ENCODE measurements at places on chromosomes 3 and 15.

DNA sequence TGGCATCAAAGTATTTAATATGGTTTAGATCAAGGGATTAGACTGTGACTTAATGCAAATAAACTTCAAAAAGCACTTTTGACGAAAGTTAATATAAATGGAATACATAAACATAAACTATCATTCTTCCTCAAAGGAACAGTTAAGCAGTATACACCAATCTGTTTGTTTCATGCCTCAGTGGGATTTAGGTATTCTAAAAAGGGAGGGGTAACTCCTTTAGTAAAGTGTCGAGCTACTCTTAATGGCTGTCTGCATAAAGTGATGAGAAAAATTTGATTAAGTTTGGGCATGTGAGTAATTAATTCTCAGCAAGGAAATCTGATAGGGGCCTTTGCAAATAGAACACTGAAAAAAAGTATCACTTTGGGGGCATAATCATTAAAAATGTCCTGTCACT, 176.9 kb downstream of the FRMD5 start:
- peaks cover 7% of the 10 kb centered on the region for H3K27me3 ChIP-seq
- DNase-seq, result no peak
- no peak overlapping the region for H3K27ac ChIP-seq
- no peak overlapping the region for H3K4me3 ChIP-seq
- H3K4me1 ChIP-seq, result no peaks in the 10 kb centered on the region

DNA sequence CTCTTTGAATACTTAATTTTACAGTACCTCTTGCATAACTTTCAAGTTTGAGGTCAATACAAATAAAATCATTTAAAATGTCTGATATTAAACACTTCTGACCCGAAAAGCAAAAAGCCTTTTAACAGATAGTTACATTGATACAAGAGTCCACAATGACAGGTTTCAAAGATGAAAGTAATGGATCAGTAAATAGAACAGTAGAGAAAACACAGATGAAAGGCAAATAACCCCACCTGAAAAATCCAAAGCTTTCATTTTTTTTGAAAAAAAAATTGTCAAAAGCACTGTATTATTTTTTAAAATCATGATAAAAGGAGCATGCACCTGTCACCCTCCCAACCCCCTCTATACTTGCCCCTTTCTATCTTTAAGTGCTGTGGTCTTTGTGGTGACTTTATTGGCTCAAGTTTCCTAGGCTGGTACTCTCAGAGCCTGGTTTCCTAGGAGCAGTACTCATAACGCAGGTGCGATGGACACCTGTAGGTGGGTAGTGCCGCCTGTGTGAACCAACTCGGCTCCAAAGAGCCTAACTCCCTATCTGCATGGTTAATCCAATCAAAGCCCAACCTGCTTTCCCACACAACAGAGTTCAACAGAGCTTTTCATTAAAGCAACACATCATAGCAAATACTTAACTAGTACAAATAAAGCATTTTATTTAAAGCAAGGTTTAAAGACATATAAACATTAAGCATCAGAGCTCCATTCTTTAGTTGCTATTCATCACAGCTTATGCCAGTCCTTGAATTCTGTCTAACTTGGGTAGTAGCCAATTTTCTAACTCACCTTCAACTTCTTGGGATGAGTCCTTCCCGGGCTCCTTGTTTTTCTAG, 32.2 kb downstream of the LIPC start:
- DNase-seq, result no peak
- H3K36me3 ChIP-seq, result no peaks in the 10 kb centered on the region
- H3K4me1 ChIP-seq, result peaks cover 33% of the 10 kb centered on the region
- no peak overlapping the region for H3K4me3 ChIP-seq
- no peaks in the 10 kb centered on the region for H3K27me3 ChIP-seq
- H3K27ac ChIP-seq, result no peak overlapping the region

DNA sequence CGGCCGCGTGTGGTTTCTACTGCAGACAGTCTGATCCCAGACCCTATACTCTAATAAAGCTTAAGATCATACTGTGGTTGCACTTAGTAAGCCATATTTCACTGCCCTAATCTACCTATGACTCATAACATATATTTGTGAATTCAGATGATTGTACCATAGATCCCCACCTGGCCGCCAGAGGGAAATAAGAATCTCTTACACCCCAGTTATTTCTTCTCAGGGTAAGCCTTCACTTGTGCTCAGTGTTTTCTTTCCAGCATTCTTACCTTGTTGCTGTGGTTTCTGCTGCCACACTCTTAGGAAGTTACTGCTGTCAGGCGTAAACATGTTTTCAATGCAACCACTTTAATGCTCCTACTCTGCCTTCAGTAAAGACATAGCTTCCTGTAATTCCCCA, 105.9 kb downstream of the B3GALNT1 start:
- no peaks in the 10 kb centered on the region for H3K4me1 ChIP-seq
- H3K27me3 ChIP-seq, result no peaks in the 10 kb centered on the region
- H3K36me3 ChIP-seq, result no peaks in the 10 kb centered on the region

- no peaks in the 10 kb centered on the region for H3K36me3 ChIP-seq
- H3K4me1 ChIP-seq, result no peaks in the 10 kb centered on the region
- DNase-seq, result no peak
- H3K4me3 ChIP-seq, result no peak overlapping the region
These were observed 160.8 kb downstream of the TUSC7 start for GRCh38 chr3:116870379-116870778.

DNA sequence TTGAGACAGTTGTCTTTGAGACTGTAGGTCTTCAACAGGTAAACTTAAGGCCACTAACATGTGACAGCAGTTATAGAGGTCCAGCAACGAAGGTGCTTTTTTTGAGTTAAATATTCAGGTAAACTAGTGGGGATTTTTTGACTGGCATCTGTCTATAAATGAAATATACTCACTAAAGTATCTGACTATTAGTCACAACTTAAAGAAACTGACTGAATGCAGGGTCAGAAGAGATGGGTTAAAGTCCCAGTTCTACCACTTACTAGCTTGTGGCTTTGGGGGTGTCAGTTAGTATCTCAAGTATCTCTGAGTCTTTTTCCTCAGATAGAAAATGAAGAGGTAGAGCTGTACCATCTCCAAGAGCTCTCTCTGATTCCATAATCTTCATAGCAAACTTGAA, 18.0 kb downstream of the MIX23 start:
- peak overlapping the region; percentile 85 for H3K27ac ChIP-seq
- peaks cover 35% of the 10 kb centered on the region for H3K4me1 ChIP-seq
- peak overlapping the region; percentile 20 for H3K4me3 ChIP-seq
- peaks cover 39% of the 10 kb centered on the region for H3K36me3 ChIP-seq
- peak; percentile 11 for DNase-seq

- no peak overlapping the region for H3K27ac ChIP-seq
- H3K4me1 ChIP-seq, result no peaks in the 10 kb centered on the region
- no peak for DNase-seq
- no peak overlapping the region for H3K4me3 ChIP-seq
- no peaks in the 10 kb centered on the region for H3K36me3 ChIP-seq
- H3K27me3 ChIP-seq, result no peaks in the 10 kb centered on the region
These were observed 130.1 kb downstream of the P2RY1 start for GRCh38 chr3:152964911-152965609.

GRCh38 chr3:111619833-111620232, 24.7 kb upstream of the ZBED2 start:
- H3K4me1 ChIP-seq, result peaks cover 39% of the 10 kb centered on the region
- peaks cover 64% of the 10 kb centered on the region for H3K36me3 ChIP-seq
- DNase-seq, result no peak
- H3K27ac ChIP-seq, result no peak overlapping the region

- H3K4me1 ChIP-seq, result peaks cover 13% of the 10 kb centered on the region
- DNase-seq, result no peak
- H3K36me3 ChIP-seq, result peaks cover 6% of the 10 kb centered on the region
- no peak overlapping the region for H3K4me3 ChIP-seq
These were observed 71.6 kb downstream of the FEM1B start for GRCh38 chr15:68349151-68349550.

DNA sequence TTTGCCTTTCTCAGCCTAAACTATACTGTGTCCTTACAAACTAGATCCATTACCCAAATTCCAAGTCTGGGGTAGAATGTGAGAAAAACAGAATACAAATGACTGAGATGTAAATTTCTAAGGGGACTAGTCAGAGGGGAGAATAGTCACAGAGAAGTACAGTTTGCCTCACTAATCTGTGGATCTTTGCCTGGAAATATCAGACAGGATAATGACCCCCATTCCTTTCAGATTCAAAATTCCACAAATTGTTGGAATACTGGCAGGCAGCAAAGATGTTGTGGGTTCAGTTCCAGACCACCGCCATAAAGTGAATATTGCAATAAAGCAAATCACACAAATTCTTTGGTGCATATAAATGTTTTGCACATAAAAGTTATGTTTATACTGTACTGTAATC, 762.8 kb upstream of the NR2F2 start:
- H3K27me3 ChIP-seq, result peaks cover 3% of the 10 kb centered on the region
- H3K36me3 ChIP-seq, result no peaks in the 10 kb centered on the region
- no peaks in the 10 kb centered on the region for H3K4me1 ChIP-seq
- no peak for DNase-seq
